ENCODE measurements at places on chromosomes 3 and 15.

DNA sequence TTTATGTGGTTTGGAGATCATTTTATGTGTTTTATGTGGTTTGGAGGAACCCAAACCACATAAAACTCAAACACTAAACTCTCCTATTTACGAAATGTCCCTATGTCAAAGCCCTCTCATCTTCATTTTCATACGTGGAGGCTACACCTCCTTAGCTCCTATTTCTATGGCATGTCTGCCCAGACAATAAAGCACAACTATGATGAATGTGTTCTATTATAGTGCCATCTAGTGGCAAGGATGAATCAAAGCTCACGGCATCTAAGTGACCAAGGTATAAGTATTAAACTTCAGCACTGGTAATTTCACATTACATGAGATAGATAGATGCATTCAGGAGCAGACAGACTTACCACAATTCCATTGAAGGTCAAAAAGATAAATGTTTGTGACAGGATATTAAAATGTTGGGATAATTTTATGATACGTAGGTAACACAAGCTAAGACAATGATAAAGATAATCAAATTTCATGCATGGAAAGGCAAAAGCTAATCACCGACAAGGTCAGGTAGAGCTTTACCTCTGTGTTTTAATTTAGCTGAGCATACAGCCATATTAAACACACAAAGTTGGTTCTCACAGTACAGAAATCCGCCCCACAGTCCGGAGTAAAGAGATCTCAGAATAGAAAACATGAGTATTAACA, 130.6 kb upstream of the FHIT start:
- peak; percentile 9 for DNase-seq

- no peak for DNase-seq
Measured at GRCh38 chr3:138049157-138049919, 39.4 kb downstream of the CLDN18 start.

DNA sequence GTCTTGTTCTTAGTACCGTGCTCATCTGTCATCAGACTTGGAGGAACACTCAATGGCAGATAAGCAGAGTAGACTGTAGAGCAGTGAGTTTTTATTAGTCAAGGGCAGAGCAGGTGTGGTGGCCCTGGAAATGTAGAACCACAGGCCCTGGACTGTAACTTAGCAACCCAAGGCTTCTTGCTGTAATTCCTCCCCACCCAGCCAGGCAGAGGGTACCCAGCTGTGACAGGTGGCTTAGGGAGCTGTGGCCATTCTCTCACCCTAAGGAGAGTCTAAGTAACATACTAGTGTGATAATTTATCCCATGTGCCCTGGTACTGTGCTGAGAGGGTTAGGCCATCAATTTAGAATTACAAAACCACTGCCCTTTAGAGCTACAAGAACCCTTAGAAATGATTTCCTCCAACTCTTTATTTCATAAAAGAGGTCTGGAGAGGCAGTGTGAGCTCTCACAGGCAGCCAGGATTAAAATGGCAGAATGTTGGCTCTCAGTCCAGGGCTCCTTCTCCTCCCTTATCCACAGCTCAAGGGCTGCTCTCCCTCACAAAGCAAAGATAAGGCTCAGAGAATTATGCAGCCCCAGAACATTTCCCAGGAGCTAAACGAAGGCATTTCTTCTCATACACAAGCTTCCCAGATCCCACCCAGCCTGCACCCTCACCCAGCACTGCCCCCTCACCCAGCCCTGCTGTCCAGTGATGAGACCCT, 3.0 kb downstream of the POMGNT2 start:
- DNase-seq, result no peak

- no peak for DNase-seq
Measured at GRCh38 chr15:38897551-38897950, 332.9 kb upstream of the RASGRP1 start.

DNA sequence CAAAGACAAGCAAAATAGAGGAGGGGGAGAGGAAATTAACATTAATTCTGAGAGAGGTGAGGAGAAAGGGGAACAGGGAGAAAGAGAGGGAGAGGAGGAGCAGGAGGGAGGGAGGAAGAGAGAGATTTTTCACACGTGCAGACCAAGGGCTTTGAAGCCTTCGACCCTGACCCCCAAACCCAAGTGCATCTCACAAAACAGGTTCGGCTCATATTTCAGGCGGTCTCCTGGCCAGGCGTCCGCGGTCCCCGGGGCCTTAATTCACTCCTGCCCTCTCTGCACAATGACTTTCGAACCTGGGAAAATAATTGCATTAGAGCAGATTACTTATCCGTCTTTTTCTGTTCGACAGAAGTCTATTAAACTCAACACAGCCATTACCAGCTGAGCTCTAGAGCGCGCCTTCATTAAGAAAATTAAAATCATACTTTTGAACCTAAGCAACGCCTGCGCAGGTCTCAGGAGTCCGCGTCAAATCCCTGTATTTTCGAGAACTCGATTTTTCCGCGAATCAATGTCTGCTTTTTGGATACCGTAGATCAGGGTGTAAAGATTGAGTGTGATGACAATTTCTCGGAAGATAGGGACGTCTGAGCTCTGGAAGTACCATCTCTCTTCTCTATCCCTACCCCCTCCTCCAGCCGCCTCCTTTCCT, 220.7 kb downstream of the MEIS2 start:
- DNase-seq, result no peak

- no peak for DNase-seq
Measured at GRCh38 chr3:65030847-65031463, 343.2 kb upstream of the ADAMTS9 start.

DNA sequence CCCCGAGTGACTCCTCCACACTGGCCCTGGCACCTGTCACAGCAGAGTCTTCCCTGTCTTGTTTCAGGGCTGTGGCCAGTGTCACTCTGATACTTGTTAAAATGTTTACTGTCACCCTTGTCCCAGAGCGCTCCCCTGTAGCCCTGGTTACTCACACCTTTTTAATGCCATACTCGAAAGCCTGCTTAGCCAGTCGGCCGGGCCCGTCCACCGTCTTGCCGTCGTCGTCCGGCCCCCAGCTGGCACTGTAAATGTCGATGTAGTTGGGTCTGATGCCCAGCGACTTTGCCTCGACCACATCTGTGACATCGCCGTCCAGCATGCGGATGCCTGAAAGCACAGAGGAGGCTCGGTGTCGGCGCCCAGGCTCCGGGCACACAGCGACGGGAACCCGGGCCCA, 91.3 kb downstream of the PCSK6 start:
- no peak for DNase-seq

- no peak for DNase-seq
Measured at GRCh38 chr3:144754076-144754783, 782.6 kb downstream of the DIPK2A start.

GRCh38 chr3:126577261-126577660, 18.5 kb upstream of the C3orf22 start:
- DNase-seq, result no peak

DNA sequence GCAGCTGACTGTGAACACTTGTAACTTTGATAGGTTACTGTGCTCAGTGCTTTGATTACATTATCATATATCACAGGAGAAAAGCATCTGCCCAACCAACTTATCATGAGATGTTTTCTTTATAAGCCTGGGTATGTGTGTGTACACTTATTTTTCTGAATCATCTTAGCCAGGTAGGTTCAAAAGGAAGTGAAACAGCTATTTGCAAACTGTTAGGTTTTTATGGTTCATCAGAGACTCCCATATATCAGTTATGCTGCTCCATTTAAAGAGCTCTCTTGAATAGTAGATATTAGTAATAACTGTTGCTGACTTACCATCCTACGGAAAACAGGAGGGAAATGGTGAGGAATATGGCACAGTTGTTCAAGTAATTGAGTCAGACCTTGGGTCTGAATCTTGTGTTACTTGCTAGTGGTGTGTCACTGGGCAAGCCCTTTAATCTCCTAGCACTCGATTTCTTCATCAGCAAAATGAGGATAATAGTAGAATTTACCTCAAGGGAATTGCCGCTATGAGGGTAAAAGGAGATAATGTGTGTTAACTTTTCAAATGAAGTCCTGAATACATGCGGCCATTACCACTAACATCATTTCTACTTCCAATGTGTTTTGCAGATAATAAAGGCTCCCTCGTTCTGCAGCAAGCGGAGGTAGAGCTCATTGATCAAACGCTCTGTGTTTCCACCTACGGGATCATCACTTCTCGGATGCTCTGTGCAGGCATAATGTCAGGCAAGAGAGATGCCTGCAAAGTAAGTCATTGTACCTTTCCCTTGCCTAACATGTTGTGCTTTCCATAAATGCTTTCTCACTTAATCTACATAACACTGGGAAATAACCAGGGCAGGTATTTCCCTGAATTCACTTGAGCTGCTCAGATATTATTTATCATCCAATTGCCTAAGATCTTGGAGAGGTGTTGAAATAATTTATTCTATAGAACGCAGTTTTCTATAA, 7.8 kb upstream of the C3orf52 start:
- DNase-seq, result no peak

- no peak for DNase-seq
Measured at GRCh38 chr15:64045774-64046420, 388 bp downstream of the DAPK2 start.

DNA sequence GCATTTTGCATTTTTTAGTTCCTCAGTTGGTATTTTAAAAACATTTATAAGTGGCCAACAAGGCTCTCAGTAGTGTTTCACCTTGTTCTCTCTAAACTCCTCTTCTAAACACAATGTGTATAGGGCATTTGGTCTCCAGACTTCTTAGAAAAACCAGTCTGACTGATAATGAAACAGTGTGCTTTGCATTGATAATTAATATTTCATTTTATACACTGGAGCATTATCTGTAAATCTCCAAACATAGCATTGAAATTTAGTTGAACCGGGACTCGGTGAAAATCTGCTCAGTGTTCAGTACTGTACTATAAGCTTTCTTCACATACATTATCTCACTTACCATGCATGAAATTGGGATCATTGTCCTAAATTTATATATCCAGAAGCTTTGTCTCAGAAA, 53.6 kb downstream of the SETD5 start:
- DNase-seq, result no peak

- DNase-seq, result no peak
Measured at GRCh38 chr15:69781411-69782125, 316.1 kb downstream of the TLE3 start.

DNA sequence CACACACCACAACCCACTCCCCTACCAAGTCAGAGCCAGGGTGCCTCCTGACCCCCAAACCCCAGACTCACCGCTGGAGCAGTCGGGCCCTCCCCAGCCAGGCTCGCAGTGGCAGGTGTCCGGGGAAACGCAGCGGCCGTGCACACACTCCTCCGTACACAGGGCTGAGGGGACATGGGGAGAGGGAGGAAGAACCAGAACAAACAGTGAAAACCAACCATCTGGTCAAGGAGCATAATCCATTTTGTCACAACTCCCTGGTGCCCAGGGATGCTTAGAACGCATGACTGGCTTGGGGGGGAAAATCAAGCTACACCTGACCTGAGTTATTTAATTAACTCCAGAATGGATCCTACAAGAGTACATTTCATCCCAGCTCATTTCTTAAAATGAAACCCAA, 159.2 kb downstream of the MEGF11 start:
- DNase-seq, result no peak

DNA sequence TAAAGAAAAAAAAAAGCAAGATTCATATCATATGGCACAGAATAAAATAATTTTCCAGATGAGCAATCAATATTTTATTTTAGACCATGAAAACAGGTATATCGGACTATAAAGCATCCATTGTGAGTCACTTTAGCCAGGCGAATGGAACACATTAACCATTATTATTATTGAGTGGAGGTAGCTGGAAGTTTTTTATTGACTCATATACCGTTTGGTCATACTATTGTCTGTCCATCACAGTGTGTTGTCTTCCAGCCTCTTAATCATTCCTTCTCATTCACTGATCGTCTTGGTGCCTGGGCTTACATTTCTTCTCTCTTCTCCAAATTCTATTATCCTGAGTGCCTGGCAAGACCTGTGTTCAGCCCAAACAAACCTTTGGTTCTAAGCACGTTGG, 634.8 kb downstream of the MECOM start:
- DNase-seq, result no peak

GRCh38 chr3:71494212-71494611, 89.3 kb downstream of the FOXP1 start:
- DNase-seq, result no peak

Measured in CD4-positive, alpha-beta T cell treated with Interleukin-17A for 4 hours (primary cell).